NCI-H146 (cell line): ENCODE measurements at places on chromosomes 2 and 18.

DNA sequence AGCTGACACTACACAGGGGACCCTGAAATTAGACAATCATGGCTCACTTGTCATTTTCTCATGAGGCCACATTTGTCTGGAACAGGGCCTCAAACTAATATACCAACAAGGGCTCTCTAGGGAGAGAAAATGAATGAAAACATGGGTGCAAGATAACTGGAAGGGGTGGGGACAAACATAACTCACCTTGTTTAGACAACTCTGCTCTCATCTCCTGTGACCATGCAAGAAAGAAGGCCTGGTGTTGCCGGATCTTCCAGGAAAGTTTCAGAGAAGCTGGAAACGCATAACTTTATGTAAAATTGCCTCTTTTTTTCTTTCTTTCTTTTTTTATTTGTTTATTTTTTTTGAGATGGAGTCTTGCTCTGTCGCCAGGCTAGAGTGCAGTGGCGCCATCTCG lies 80.4 kb upstream of the SPRED2 start:
- DNase-seq: no peak

GRCh38 chr18:77015771-77016710 lies 116.5 kb downstream of the MBP start:
- no peak for DNase-seq

- no peak for DNase-seq
Observed at GRCh38 chr2:12479065-12479601, 237.6 kb upstream of the TRIB2 start.

DNA sequence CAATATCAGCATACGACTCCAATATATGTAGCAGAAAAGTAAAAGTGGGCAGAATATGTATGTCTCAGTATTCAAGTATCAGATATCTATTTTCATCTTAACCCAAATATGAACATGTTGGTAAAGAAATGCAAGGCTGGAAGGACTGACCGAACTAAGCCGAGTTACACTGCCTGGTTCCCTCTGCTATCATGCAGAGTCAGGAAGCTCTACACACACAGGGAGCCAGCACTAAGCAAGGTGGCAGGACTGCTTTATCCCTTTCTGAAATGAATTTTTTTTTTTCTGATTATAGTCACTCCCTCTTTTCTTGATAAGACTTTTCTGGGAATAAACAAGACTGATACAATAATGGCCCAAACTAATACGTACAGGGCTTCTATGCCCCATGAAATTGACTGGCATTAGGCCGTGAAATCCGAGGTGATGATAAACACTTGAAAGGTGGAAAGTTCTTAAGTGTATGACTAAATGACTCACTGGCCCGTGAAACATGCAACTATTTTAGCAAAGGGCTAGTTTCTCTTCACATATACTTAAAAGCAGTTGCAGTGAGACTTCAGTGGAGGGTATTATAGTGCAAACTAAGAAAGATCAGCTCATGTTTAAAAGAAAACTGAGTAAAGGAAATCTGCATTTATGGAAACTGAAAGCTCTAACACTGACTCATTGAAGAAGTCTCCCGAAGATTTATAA lies 14.9 kb downstream of the DPP4 start:
- DNase-seq: no peak

DNA sequence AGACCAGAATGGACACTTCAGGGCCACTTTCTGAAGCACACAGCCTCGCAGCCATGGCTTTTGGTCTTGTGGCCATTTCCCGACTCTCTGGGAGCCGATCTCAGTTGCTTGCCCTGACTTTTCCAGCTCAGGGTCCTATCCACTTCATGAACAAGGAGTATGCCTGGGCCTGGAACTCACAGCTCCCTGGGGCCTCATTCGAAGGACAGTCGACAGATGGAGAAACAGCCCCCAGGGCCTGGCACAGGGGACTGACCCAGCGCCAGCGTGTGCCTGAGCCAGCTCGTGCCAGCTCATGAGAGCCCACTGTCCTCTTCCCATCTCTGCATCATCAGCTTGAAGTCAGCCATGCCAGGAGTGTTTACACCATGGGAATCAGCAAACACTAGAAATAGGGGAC lies 134.6 kb upstream of the GPC1 start:
- no peak for DNase-seq

DNA sequence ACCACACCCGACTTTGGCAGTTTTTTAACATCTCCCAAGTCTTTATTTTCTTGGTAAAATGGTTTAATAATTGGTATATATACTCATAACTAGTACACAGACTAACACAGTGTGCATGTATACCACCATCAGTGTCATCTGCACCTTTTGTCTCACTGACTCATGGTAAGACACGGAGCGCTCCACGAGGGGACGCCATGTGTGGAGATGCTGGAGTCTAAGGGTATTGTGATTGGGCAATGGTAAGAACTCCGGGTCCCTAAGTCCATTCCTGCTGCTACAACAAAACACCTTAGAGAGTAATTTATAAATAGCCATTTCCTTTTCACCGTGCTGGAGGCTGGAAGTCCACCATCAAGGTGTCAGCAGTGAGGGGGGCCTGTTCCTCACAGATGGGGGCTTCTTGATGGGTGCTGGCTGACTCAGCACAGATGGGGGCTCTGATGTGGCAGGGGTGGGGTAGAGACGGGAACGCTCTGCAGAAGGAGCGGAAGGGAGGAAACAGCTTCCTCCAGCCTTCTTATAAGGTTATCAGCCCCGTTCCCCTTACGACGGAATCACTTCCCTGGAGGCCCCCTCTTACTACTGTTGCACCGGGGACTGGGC lies 42.0 kb upstream of the EDAR start:
- no peak for DNase-seq

- DNase-seq: no peak
Observed at GRCh38 chr2:96734880-96735583, 4.8 kb downstream of the LMAN2L start.

DNA sequence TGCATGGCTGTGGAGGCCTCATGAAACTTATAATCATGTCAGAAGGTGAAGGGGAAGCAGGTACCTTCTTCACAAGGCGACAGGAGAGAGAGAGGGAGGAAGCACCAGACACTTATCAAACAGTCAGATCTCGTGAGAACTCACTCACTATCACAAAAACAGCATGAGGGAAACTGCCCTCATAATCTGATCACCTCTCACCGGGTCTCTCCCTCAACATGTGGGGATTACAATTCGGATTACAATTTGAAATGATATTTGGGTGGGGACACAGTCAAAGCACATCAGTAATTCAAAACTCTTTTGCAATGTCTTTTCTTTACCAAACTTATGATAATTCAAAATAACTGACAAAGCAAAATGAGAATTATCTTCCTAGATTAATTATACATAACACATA lies 8.5 kb upstream of the CCDC68 start:
- no peak for DNase-seq

- DNase-seq: no peak
Observed at GRCh38 chr2:176854062-176854461, 358.5 kb upstream of the HNRNPA3 start.

GRCh38 chr2:231546014-231546715 lies 15.9 kb upstream of the NMUR1 start:
- DNase-seq: no peak

- DNase-seq: no peak
Observed at GRCh38 chr2:187150670-187151069, 297.4 kb downstream of the CALCRL start.

GRCh38 chr18:9526458-9526857 lies 51.1 kb downstream of the RALBP1 start:
- no peak for DNase-seq

DNA sequence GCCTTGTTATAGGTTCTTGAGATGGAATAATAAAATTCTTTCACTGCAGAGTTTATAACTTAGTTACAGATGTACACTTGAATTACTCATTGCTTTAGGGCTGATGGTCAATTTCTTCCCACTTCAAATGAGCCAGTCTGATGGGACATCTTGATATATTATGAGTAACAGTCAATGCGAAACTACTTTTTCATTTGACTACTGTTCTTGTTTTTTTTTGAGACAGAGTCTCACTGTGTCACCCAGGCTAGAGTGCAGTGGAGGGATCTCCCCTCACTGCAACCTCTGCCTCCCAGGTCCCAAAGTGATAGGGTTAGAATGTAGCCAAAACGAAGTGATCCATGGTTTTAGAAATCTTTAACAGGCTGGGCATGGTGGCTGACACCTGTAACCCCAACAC lies 57.1 kb downstream of the ST3GAL5 start:
- DNase-seq: no peak

- no peak for DNase-seq
Observed at GRCh38 chr2:199509403-199509802, 51.7 kb upstream of the SATB2 start.

- peak; percentile 32 for DNase-seq
Observed at GRCh38 chr2:230713331-230714135, 891 bp downstream of the CAB39 start.

DNA sequence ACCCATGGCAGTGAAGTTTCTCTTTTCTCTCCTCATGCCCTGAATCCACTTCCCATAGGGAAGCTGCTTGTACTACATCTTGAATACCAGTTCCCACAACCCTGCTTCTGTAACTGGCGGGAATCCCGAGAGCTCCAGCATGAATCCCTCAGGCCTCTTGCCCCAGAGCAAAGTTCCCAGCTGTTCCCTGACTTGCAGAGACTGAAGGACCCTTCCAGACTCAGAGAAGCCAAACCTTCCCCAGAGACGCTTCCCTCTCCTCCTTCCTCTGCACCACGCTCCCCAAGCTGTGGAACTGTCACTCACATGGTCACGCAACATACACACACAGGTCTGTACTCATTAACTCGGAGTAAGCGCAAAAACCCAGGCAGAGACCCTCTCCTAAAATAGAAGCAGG lies 26.4 kb downstream of the TRAPPC12 start:
- DNase-seq: no peak

DNA sequence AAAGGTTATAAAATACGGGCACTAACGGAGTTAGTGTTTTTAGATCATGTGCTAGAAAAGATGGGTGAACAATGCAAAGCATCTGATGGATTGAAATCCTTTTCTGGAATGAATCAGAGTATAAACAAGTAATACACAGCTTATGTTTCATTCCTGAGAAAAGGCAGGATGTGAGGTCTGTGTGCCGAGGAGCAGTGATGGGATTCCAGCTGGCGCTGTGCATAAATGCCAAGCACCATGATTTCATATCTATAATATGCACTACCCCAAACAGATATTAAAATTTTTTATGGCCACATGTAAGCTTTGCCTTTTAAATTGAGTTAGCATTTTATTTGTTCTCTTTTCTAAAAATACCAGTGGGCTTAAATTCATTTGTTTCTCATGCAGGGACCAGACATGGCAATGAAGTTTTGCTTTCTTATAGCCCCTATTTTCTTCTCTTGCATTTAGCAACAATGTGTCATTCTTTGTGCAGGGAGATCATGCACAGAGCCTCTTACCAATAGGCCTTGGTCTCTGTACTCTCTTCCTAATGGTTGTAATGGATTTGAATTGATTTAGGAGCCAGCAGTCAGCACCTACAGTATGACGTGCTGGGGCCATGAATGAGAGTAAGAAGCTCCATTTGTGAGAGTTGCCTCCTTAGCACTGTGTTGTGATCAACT lies 323.9 kb downstream of the SLC8A1 start:
- no peak for DNase-seq

GRCh38 chr2:16973586-16974286 lies 308.1 kb upstream of the CYRIA start:
- DNase-seq: no peak

GRCh38 chr2:240934701-240935102 lies 28.6 kb downstream of the CROCC2 start:
- no peak for DNase-seq

GRCh38 chr18:47964053-47964452 lies 33.6 kb upstream of the SMAD2 start:
- DNase-seq: peak; percentile 48

DNA sequence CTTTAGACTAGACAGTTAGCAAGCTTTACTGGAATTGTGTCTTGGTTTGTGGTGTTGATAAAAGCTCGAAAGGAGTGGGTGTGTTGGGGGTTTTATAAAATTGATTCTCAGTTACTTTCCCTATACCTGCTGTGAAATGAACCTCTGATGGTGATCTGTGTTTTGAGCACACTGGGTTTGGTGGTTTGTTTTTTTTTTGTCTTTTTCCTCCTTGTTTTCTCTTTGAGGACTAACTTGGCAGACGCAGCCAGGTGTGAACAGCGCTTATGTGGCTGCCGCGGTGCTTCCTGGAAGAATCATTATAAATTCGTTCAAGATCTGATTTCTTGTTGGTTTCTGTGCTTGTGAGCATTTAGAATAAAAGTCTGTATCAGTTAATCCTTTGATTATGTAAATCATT lies 28.5 kb downstream of the GRHL1 start:
- DNase-seq: no peak

DNA sequence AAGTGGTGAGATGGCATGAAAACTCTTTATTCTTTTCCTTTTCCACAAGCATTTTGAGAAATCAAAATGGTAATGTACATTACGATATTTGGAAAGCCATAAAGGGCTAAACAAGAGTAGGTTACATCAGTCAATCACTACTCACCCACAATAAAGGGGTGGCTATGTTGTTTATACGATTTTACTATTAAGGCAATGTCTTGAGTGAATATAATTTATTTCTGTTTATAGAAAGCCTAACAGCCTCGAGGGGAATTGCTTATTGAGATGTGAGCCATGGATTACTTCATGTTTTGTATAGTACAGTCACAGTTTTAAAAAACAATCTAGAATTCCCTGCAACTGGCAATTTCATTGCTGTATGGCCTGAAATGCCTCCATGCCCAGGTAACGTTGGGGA lies 237.5 kb upstream of the RBBP8 start:
- no peak for DNase-seq

- DNase-seq: no peak
Observed at GRCh38 chr18:24989760-24990593, 362.0 kb downstream of the ZNF521 start.

GRCh38 chr2:171688129-171688465 lies 828 bp downstream of the DYNC1I2 start:
- no peak for DNase-seq

DNA sequence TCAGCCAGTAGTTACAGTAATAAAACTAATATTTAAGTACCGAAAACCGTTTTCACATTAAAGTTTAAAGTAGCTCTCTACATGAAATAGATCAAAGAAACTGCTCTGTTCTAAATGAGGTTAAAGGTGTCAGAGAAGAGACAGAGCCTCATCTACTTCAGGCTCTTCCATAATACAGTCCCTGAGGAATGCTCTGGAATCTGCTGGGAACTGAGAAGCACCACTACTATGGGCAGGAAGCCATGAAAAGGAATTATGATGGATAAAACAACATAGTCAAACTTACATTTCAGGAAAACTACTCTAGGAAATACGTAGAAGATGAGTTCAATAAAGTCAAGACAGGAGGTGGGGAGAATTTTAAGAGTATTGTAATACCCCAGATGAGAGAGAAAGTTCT lies 60.0 kb downstream of the ROCK1 start:
- DNase-seq: no peak

GRCh38 chr2:231373786-231374349 lies 21.6 kb upstream of the B3GNT7 start:
- DNase-seq: no peak

DNA sequence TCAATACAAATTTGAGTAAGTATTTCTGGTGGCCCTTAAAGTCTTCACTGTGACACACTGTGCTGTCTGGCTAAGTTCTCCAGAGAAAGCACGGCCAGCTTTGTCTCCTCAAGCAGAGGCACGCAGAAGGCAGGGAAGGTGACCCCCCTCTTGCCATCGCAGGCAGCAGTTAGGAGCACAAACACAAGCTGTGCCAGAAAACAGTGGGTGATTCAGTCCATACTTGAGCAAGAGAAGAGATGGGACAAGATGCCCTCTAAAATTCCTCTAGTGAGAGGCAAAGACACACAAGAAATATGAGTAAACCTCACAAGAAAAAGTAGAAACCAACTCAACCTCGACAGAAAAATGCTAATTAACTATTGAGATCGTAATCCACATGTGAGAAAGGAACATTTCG lies 9.8 kb downstream of the MCEE start:
- DNase-seq: no peak

GRCh38 chr18:11495441-11495840 lies 114.0 kb upstream of the SLC35G4 start:
- DNase-seq: no peak

GRCh38 chr2:198591586-198591985 lies 787.2 kb downstream of the PLCL1 start:
- no peak for DNase-seq
